ENCODE measurements at places on chromosomes 7 and 10. TPM values are rescaled to one million over a fixed set of nuclear protein-coding genes. Genes with fewer than 3 reads are reported as not detected.

C7orf57 gene
- not detected for total RNA-seq

AGR3 gene
- total RNA-seq, result not detected

TRIM73 gene
- total RNA-seq, result 0.22 TPM

SPDYE1 gene
- total RNA-seq, result not detected
